ENCODE measurements at places on chromosomes 16 and 17.

DNA sequence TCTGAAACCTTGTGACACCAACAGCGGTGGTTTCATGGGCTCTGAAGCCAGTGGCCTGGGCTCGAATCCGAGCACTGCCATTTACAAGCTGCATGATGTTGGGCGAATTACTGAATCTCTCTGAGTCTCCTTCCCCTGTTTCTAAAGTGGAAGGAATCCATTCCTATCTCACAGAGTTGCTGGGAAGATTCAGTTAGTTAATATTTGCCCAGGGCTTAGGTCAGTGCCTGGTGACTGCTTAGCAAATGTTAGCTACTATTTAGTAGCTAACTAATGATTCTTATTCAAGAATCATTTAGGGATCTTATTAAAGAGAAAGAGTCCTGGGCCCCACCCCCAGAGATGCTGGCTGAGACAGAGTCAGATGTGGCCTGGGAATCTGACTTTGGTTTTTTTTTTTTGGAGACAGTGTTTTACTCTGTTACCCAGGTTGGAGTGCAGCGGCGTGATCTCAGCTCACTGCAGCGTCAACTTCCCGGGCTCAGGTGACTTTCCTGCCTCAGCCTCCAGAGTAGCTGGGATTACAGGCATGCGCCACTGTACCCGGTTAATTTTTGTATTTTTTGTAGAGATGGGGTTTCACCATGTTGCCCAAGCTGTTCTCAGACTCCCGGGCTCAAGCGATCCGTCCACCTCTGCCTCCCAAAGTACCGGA is 33.6 kb upstream of the RAI1 start:
- DNase-seq, result no peak

DNA sequence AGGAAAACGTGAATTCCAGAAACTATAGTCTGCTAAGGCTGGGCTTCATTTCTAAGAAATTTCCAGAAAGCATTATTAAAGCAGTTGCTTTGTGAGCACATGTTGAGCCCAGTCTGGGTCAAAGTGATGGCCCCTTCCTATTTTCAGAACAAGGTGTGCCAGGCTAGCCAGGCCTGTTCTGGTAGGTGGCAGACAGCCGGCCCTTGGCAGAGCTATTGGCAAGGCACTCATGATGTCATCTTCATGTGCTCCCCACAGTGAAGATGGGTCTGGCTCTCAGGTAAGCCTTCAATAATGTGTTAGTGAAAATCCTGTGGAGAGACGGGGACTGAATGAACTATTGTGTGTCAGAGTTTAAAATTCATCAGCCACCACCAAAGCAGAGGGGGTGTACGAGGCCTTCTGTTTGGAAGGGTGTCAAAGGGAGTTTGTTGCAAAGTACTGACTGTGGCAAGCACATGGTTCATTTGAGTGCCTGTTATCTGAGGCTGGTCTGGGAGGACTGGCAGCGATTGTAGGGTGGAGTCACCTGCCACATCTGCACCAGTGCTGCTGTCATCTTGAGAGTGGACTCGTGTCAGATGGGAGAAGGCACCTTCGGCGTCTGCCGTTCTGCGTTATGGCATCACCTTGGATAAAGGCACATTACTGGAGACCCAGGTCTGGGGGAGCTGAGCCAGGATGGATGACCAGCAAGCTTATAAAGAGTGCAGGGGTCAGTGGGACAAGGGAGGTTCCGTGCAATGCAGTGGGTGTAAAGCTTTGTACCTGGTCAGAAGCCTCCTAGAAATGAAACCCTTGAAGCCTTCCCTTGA is 43.4 kb downstream of the KSR1 start:
- no peak for DNase-seq

GRCh38 chr17:41065829-41066624 is at the start of gene KRTAP2-4:
TSS of gene KRTAP2-4 (minus strand) at chr17:41065879. CDS start at chr17:41065845, 34 bp downstream.
- no peak for DNase-seq

DNA sequence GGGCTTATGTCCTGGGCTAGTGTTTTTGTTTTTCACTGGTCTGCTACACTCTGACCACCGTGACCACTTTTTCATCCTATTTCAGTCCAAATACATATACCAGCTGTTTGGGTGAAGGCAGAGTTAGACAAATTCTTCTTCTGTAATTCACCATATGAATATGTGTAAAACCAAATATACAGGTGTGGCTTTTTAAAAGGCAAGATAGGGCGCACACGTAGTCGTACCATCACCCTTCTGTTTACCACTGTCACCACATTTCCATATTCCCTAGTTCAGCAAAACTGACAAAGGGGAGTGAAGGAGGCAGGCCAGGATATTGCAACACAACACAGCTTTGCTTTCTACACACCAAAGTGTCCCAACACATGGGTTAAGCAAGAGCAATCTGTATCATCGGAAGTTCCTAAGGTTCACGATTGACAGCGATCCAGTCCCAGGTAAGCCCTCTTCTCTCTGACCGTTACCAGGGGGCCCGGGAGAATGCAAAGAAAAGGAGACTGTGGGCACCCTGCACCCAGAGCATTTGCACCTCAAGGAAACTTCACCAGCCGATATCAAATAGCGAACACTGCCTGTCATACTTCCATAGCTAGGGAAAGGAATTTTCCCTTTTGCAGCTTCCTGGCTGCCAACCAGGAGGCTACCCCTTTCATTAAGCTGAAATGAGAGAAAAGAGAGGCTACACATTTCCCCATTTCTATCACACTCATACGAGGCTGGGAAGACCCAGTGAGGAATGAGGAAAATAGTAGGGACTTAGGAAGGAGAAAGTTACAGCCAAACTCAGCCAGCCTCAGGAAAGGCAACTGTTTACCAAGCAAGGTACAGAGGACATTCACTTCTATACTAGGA is 23.1 kb downstream of the CREBBP start:
- DNase-seq, result peak; percentile 70

GRCh38 chr17:13044572-13045065 is 26.8 kb upstream of the ELAC2 start:
- DNase-seq, result no peak

- DNase-seq, result no peak
These were observed 32.6 kb downstream of the MED13 start for GRCh38 chr17:62032480-62032879.

DNA sequence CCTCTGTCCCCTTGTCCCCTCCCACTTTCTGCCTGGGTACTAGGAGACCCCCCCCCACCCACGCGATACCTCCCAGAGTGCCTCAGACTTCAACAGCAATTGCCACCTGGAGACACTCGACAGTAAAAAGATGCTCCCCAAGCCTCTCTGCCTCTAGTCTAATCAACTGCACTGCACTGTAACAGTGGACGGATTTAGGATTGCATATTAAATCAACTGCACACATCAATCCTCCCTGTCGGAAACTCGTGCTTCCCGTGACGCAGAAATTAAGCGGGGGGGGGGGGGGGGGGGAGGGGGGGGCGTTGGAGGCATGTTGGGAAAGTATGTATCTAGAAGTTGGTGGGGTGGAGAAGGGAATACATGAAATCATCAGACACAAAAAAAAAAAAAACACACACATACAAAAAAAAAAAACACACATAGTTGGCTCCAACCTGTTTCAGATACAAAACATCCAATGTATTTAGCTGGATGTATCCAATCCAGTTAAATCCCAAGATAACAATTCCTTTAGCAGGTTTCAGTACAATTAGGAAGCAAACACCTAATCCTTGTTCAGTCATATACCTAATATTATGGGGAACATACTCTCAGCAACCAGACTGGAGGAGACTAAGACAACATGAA is 29.7 kb downstream of the FAM222B start:
- DNase-seq, result no peak

GRCh38 chr16:79188739-79189122 is 411.8 kb downstream of the MAF start:
- DNase-seq, result no peak

DNA sequence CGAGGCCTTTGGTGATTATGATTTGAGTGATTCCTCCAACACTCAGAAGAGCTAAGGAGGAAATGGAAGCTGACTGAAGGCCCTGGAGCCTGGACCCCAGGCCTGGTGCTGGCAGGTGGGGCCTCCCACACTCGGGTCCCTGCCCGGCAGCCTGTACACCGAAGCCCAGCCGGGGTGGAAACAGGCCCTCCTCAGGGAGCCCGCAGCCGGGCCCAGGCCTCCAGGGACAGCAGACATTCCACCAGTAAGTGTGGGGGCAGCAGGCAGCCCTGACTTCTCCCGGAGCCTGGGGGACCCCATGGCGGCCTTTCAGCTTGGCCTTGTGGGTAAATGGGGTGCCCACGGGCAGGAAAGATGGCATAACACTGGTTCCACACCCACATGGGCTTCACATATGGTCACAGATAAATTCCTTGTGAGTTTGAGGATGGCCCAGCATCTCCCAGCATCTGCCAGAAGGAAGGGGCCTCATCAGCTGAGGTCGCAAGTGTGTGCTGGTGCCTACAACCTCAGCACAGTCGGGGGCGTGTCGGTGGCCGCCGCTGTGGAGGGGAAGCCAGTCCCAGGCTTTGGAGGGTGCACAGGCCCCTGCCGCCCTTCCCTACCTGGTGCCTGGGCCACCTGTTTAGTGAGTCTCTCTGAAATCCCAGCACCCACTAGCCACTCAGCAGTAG is 29.2 kb upstream of the SLC38A10 start:
- DNase-seq, result no peak

DNA sequence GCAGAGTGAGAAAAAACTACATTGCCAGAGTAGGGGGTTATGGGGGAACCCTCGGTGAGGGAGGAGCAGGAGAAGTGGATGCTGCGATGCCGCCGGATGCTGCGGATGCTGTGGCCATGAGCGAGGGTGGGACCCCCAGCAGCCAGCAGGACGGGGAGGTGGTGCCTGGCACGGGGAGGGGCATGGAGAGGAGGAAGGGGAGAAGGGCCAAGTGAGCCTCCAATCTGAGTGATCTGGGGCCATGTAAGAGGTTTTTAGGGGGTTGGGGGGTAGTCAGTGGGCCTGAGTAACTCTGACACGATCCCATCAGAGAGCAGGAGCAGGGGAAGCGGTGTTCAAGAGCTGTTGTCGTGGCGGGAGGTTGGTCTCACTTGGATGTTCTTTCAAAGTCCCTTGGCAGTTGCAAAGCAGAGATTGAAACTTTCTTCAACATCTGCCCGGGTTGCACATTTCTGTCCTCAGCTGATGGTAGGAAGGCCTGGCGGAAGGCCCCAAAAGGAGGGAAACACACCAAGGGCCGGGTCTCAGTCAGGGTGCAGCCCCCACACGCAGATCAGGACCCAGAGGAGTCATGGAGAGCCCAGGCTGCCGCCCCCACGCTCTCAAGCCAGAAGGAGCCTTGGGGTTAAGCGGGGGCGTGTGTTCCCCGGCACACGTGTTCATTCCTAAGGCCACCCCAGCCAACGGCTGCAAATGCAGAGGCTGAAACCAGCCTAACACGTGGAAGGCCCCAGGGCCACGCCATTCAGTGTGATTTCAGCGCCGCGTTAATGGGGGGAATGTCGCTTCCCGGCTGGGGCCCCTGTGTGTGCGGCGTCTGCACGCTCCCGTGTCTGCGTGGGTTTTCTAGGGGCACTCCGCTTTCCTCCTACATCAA is 81.7 kb downstream of the ZDHHC7 start:
- DNase-seq, result peak; percentile 82

Data from uterus (tissue), 4 donors.